ENCODE measurements at places on chromosomes 13 and 19. TPM values are rescaled to one million over a fixed set of nuclear protein-coding genes. Genes with fewer than 3 reads are reported as not detected.

Gene CBARP
- 3.8 TPM for total RNA-seq

- DNase-seq = no peak
These were observed 48.5 kb downstream of the CELF5 start for GRCh38 chr19:3272952-3273351.

- no peak for DNase-seq
These were observed 1.9 kb downstream of the ISYNA1 start for GRCh38 chr19:18435842-18436670.

DNA sequence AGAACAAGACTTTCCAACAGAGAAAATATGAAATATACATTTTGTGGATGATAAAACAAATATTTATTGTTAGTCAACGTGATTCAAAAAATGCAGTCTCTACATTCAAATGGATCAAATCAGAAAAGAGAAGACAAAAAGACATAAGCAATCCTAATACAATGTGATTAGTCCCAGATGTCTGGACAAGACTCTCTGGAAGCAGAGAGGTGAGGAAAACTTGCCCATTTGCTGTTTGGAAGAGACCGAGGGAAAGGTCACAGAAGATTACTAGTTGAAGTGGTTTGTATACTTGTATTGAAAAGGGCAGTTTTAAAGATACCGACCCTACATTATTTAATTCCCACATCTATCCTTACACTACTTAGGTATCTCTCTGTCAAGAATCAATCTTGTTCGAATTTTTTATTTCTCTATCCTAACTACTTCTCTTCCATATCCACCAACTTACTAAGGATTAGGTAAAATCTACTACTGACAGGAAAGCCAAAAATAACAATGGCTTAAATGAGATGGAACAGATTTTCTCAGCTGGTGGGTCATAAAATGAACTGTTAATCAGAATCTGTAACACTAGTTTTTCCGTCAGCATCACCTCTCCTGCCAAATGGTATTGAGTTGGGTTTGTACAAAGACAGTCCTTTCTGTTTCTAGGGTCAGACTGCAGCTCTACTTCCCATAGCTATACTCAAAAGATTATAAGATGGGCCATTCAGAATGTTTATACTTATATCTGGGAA, 497.1 kb downstream of the DCT start:
- no peak for DNase-seq

- DNase-seq = no peak
These were observed 33.3 kb downstream of the SUGP2 start for GRCh38 chr19:18999896-19000620.

- DNase-seq = no peak
These were observed 15.8 kb downstream of the ACTN4 start for GRCh38 chr19:38663156-38663651.

- no peak for DNase-seq
These were observed 2.1 kb upstream of the CEACAM19 start for GRCh38 chr19:44668985-44669764.

Data from left cardiac atrium (tissue), 4 donors.